ENCODE measurements at places on chromosomes 7 and 10. TPM values are rescaled to one million over a fixed set of nuclear protein-coding genes. Genes with fewer than 3 reads are reported as not detected.

Gene INMT
- total RNA-seq, result 0.54 TPM

Gene TMEM178B
- under 0.01 TPM for total RNA-seq

- DNase-seq, result no peak
Measured at GRCh38 chr7:30212701-30213111, 71.7 kb upstream of the ZNRF2 start.

- DNase-seq, result no peak
Measured at GRCh38 chr10:29698773-29699490, 64.2 kb upstream of the SVIL start.

GRCh38 chr10:116785867-116786266, 43.5 kb upstream of the HSPA12A start:
- no peak for DNase-seq

Gene SPDYE9
- not detected for total RNA-seq

Gene UNC5B
- 0.27 TPM for total RNA-seq

All from hematopoietic multipotent progenitor cell (in vitro differentiated cells).